Dorsolateral prefrontal cortex (tissue), 122 donors: ENCODE measurements at places on chromosomes 12 and 14. TPM values are rescaled to one million over a fixed set of nuclear protein-coding genes. Genes with fewer than 3 reads are reported as not detected.

The C12orf60 gene
- 3.1 TPM for total RNA-seq

The INHBC gene
- total RNA-seq, result not detected

The IFI27L1 gene
- total RNA-seq, result 16.9 TPM

The SCN8A gene
- 138 TPM for total RNA-seq

The CLEC1A gene
- total RNA-seq, result 0.41 TPM

The TC2N gene
- 4.1 TPM for total RNA-seq

The CD27 gene
- not detected for total RNA-seq

The VWF gene
- total RNA-seq, result 84.9 TPM

The CFL2 gene
- 208 TPM for total RNA-seq

The PRH2 gene
- total RNA-seq, result not detected

The IAPP gene
- total RNA-seq, result not detected

The CLEC6A gene
- not detected for total RNA-seq

The CCDC63 gene
- not detected for total RNA-seq

The APOF gene
- not detected for total RNA-seq

The C12orf56 gene
- not detected for total RNA-seq
